ENCODE measurements at places on chromosomes 13 and 19.
A peak's percentile ranks its signal among the peaks of the same experiment; 100 is the strongest.

- no peak for DNase-seq
Measured at GRCh38 chr13:46383383-46383782, 3.7 kb downstream of the RUBCNL start.

DNA sequence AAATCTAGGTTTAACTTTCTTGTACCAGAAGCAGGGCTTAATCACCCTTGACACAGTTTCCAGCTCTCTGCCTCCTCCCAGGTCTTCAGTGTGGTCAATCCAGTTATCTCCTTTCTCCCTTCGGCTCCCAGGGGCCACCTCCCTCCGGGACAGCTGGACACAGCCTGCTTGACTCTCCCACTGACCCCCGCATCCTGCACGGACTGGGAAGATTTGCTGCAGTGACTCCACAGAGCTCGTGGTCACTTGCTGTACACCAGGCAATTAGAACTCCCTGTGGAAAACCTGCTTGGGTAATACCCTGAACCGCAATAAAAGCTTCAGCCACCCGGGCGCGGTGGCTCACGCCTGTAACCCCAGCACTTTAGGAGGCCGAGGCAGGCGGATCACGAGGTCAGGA, 116.5 kb downstream of the NUFIP1 start:
- no peak for DNase-seq

DNA sequence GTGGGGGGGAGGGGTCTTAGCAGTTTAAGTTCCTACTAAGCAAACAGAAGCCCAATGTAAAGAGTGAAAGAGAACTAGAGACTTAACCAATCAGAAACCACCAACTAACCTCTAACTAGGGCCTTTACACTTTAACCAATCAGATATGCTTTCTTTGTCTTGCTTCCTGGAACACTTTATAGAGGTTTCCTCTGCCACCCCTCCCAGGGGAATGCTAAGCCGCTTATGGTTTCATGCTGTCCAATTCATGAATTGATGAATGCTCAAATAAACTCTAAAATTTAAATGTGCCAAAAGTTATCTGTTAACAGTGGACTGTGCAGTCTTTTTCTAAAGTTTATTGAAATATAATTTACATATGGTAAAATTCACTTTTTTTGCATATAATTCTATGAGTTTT, 33.9 kb upstream of the LATS2 start:
- no peak for DNase-seq

DNA sequence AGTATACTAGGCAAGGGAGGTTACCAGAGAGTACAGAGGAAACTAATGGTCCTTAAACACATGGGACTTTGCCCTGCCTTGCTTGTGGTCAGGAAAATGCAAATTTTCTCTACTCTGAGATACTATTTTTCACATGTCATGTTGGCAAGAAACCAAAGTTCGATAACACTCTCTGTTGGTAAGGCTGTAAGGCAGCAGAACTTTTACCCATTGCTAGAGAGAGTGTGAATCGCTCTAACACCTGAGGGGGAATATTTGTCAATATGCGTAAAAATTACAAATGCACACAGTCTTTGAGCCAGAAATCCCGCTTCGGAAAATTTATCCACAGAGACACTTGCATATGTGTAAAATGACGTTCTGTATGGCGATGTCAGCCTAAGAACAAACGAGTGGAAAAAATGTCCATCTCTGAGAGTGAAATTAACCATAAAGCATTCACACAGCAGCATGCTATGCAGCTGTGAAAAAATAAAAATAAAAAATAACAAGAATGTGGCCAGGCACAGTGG, 9.5 kb upstream of the RFX1 start:
- no peak for DNase-seq

- no peak for DNase-seq
Measured at GRCh38 chr13:50326811-50327210, 311.6 kb downstream of the KCNRG start.

GRCh38 chr13:98977568-98978265, at the start of gene DOCK9:
DOCK9 (minus strand) TSS chr13:98978064; CDS start chr13:98977909, 155 bp downstream.
- DNase-seq, result peak; percentile 92

- no peak for DNase-seq
Measured at GRCh38 chr13:45899406-45899805, 47.9 kb upstream of the SIAH3 start.

All from head of caudate nucleus (tissue), 42 donors.